ENCODE measurements at places on chromosomes 2 and 18.

- DNase-seq: no peak
Measured at GRCh38 chr2:197858607-197859140, 54.3 kb downstream of the PLCL1 start.

GRCh38 chr2:197862246-197862955, 58.0 kb downstream of the PLCL1 start:
- no peak for DNase-seq

GRCh38 chr2:45822272-45822630, 170.8 kb downstream of the PRKCE start:
- no peak for DNase-seq

DNA sequence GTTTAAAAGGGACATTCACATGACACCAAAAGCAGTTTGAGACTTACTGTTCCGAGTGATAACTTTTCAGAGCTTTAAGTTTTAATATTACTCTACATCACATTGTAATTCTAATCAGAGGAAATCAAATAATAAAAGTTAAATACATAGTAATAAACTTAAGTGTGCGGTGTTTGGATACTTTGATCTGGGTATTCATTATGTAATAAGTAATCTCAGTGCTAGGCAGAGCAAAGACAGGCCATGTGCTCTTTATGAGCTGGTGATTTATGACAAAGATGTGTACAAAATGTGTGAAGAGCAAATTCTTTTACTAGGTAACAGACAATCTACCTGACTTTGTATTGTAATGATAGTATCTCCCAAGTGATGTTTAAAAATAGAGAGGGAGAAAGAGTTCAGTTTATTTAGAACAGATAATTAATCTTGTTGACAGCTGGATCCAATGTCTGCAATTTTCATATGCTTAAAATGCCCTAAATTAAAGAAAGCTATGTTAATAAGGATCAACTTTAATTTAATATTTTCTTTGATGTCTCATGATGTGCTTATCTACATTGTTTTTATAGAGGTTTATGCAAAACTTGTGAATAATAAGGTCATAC, 4.4 kb downstream of the CFAP221 start:
- no peak for DNase-seq

DNA sequence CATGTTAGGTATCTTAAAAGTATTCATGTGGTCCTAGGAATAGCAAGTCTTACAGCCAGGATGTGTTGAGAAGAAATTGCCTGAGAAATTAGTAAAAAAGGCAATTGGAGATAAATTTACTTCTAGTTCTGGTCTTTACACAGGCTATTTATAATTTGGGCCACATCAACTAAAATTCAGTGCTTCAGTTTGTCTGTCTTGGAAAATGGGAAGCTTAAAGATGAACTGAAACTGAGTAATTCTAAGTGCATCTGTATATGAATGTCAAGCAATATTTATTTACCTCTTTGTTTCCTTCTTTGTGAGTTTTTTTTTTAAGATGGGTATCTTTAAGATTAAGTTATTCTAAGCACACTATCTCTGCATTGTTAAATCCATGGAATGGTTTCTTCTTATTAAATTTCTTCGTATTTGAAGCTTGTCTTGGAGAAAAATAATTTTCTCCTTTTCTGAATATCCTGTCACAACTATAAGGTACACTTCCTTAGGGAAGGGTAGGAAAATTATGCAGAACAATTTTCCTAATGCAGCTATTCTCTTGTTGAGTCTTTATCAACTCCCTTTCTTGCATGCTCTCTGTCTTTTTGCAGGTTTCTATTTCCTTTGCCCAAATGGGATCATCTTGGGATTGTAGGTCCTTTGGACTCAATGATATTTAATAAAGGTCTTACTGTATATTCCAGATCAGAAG, 39.7 kb upstream of the MMADHC start:
- no peak for DNase-seq

GRCh38 chr2:12970861-12971260, 254.1 kb downstream of the TRIB2 start:
- no peak for DNase-seq

DNA sequence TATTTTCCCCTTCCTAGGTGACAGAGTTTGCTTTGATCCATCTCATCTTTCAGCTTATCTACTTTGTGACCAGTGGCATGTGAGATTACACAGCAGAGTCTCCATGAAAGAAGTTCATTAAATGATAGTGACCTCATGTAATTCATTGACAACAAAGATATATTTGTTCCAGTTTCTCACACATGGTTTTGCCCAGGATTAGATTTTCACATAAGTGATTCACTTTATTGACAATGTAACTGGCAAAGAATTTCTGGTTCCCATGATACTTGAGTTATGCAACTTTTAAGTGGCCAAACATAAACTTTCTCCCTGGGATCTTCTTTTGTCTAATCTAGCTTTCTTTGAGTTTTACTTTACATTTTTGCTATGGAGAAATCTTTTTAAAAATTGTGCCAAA, 50.0 kb downstream of the MC4R start:
- no peak for DNase-seq

DNA sequence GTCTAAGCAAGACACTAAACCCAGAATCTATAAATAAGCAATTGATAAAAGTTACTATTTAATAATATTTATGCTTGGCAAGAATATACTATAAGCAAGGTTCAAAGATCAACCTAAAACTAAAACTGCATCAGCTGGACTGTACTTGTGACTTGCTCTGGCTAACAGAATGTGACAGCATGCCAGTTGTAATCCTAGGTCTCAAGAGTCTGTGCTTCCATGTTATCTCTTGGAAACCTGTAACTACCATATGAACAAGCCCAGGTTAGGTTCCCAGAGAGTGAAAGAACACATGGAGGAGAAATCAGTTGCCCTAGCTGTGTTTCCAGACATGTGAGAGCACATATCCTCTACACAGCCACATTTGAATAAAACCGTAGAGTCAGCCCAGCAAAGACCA, 297.4 kb downstream of the CDH2 start:
- no peak for DNase-seq

DNA sequence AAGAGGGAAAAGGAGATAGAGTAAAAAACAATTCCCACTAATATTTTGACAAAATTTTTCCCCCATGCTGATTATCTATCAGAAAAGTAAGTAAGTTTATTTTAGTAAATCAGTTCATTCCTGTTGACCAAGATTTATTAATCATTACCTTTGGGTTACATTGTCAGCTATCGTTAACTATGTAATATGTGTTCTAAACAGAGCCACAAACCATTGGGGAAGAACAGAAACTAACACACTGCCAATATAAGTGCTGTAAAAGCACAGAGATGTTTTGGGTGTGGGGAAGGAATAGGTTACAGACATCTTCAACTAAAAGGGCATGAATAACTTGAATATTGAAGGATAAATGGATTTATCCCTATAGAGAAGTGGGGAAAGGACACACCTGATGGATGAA, 42.5 kb upstream of the ACADL start:
- DNase-seq: no peak

DNA sequence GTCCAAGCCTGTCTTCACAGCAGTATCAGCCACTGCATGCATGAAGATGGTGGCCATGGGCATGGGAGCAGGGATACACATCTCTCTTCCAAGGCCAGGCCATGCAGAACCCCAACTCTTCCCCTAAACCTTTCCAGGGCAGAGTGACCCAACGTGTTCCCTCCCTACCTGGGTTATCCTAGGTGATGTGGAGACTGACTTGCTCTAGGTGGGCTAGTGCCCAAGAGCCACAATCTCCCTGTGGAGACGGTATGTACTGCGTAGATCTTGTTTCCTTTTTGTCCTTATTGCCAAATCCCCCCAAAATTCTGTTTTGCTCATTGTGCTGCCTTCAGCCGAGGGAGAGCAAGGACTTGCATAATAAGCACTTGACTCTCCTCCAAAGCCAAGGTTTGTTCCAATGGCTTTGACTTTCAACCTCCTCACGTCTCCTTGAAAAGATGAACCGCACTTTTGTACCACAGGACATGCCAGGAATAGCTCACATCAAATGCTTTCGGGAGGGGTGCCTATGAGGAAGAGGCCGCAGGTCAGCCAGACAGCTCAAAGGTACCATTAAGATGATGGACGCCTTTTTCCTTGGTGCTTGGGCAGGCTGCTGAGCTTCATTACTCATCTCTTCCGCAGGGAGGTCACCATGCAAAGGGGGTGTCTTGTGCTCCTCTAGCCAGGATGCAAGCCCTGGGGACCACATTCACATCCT, 76.2 kb upstream of the GLI2 start:
- DNase-seq: no peak

DNA sequence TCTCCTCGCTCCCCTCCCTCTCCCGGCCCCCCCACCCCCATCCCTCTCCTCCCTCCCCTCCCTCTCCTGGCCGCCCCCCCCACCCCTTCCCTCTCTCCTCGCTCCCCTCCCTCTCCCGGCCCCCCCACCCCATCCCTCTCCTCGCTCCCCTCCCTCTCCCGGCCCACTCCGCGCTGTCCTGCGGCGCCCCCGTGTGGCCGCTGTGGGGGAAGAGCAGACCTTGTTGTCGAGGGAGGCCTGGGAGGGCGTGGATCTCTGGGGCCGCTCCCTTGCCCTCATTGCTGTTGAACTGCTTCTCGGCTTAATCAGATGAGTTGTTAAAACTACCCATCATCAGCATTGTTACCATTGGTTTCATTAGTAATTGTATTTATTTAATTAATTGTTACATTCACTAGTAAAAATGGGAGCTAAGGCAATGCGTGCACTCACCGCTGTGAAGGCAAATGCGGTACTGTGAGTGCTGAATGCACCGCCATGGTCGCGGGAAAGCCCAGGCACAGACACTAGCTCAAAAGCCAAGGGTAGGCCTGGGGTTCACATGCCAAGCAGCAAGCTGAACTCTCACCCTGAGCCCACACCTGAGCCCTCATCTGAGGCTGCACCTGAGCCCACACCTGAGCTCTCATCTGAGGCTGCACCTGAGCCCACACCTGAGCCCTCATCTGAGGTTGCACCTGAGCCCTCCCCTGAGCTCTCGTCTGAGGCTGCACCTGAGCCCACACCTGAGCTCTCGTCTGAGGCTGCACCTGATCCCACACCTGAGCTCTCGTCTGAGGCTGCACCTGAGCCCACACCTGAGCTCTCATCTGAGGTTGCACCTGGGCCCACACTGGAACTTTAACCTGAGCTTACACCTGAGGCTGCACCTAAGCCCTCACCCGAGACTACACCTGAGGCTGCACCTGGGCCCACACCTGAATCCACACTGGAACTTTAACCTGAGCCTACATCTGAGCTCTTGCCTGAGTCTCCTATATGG, 8.8 kb downstream of the RTP5 start:
- DNase-seq: peak; percentile 83

GRCh38 chr2:201256082-201256481, 4.3 kb upstream of the CASP8 start:
- no peak for DNase-seq

GRCh38 chr2:227473122-227473461, 1.1 kb downstream of the AGFG1 start:
- peak; percentile 24 for DNase-seq

DNA sequence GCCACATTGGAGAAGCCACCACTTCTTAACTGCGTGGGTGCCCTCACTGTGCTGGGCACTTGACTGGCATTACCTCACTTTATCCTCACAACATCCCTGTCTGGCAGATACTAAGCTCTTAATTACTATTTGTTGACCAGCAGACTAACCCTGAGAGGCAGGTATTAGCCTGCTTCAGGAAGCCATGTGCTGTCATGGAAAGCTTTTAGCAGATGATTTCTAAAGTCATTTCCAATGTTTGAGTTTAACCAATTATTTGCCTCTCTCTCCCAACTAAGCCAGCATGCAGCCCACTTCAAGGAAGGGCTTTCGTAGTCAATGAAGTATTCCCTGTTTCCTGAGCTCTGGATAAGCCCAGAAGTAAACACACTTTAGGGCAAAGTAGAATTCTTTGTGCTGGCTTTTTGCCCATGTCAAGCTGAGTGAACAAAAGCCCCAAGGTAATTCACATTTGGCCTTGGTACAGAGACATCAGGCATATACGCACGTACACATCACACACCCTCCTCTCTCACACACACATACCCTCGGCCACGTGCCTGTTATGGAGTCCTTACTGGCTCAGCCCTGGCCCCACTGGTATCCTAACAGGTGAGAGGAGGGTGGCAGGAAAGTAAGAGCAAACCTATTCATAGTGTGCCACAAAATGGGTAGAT, 108.6 kb downstream of the C1D start:
- DNase-seq: no peak

- DNase-seq: no peak
Measured at GRCh38 chr2:43480874-43481273, 115.0 kb downstream of the THADA start.

- no peak for DNase-seq
Measured at GRCh38 chr2:120476141-120476540, 130.2 kb downstream of the INHBB start.

- DNase-seq: no peak
Measured at GRCh38 chr18:3193331-3193730, 26.4 kb downstream of the MYOM1 start.

DNA sequence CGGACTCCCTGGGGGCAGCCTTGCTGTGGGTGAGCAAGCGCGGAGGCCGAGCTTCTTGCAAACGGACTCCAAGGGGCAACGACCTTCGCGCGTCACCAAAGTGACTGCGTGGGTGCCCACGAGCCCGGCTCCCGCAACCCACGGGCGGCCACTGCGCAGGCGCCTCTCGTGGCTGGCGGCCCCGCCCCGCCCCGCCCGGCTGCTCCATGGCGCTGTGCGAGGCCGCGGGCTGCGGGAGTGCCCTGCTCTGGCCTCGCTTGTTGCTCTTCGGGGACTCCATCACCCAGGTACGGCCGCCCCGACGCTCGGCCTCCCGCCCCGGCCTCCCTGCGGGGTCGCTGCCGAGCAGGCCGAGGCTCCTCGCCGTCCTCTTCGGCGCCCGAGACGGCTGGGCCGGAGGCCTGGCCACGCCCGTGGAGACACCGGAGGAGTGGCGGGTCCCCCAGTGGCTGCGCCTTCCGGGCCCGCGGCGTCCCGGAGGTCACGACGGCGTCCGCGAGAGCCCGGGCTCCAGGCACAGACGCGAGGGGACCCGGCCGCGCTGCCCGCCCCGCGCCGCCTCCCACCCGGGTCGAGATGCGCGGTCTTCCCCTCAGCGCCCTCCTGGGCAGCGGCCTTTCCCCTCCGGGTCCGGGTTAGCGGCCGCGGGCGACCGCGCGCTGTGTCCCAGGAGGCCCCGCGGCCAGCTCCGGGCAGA, at the start of gene IAH1:
Gene IAH1, plus strand, starts transcription at position 191 of the 697 bp plus-strand sequence. Its CDS starts 16 bp downstream, at position 207.
- peak; percentile 63 for DNase-seq

DNA sequence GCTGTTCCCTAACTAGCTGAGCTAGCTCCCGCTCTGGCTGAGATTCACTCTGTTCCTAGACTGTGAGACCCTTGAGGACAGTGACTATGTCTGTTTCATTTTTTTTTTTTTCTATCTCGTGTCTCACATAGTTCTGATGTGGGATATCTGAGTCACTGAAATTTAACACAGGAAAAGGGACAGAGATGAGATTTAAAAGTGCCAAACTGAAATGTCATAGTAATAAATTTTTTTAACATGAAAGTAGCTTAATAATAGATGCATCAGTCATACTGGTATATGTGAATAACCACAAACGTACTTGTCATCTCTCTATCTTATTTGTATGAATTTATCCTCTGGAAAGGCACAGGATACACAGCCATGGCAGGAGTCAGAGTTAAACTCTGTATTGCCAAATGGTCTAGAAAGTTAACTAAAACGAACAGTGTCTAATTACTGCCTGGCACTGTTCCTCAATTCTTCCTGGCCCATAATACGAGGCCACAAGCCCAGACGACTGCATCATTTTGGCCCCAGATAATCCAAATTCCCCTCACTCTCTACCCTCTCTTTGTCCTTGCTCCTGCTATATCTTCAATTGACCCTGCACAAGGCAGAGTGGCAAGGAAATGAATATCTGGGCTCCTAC, 87.5 kb downstream of the SATB2 start:
- no peak for DNase-seq

GRCh38 chr2:27162151-27163121, 13.6 kb downstream of the TCF23 start:
- no peak for DNase-seq
